Suprapubic skin (tissue), 4 donors: ENCODE measurements at places on chromosomes 6 and 20. TPM values are rescaled to one million over a fixed set of nuclear protein-coding genes. Genes with fewer than 3 reads are reported as not detected.
A peak's percentile ranks its signal among the peaks of the same experiment; 100 is the strongest.

GRCh38 chr6:85436939-85437495 lies 12.9 kb upstream of the NT5E start:
- no peaks in the 10 kb centered on the region for H3K36me3 ChIP-seq
- H3K4me3 ChIP-seq: no peak overlapping the region
- DNase-seq: no peak
- peak overlapping the region; percentile 18 for H3K27ac ChIP-seq
- no peaks in the 10 kb centered on the region for H3K27me3 ChIP-seq

DNA sequence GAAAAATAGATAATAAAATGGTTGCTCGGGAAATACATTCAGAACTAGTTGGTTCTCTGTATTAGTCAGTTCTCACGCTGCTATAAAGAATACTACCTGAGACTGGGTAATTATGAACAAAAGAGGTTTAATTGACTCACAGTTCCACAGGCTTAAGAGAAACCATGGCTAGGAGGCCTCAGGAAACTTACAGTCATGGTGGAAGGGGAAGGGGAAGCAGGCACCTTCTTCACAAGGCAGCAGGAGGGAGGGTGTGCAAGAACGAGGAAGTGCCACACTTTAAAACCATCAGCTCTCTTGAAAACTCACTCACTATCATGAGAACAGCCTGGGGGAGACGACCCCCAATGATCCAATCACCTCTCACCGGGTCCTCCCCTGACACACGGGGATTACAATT lies 24.2 kb upstream of the SNX9 start:
- no peak overlapping the region for H3K4me3 ChIP-seq
- no peaks in the 10 kb centered on the region for H3K4me1 ChIP-seq
- H3K27me3 ChIP-seq: no peaks in the 10 kb centered on the region
- DNase-seq: no peak
- no peaks in the 10 kb centered on the region for H3K36me3 ChIP-seq

The OR12D3 gene
- total RNA-seq: not detected

DNA sequence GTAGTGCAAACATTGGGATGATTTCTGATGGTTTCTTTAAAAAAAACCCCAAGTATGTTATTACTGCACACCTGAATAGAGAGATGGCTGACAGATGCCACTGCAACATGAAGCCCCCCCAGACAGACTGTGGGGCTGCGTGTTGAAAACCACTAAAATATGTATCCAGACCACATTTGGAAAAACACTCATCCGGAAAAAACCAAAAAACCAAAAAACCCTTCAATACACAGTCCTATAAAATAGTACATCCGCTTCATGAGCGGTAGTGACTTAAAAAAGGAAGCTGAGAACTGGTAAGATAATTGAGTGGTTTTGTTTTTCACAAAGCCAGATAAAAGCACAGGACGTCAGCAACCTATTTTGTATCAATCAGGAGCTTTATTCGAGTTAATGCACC lies 47.1 kb upstream of the EDN3 start:
- DNase-seq: no peak
- no peak overlapping the region for H3K4me3 ChIP-seq
- H3K27ac ChIP-seq: no peak overlapping the region
- H3K36me3 ChIP-seq: no peaks in the 10 kb centered on the region
- H3K4me1 ChIP-seq: no peaks in the 10 kb centered on the region
- H3K27me3 ChIP-seq: peaks cover 39% of the 10 kb centered on the region
